Pulmonary artery endothelial cell (primary cell): ENCODE measurements at places on chromosomes 1 and 21.

- no peak for DNase-seq
Measured at GRCh38 chr1:216071262-216071661, 352.0 kb downstream of the USH2A start.

DNA sequence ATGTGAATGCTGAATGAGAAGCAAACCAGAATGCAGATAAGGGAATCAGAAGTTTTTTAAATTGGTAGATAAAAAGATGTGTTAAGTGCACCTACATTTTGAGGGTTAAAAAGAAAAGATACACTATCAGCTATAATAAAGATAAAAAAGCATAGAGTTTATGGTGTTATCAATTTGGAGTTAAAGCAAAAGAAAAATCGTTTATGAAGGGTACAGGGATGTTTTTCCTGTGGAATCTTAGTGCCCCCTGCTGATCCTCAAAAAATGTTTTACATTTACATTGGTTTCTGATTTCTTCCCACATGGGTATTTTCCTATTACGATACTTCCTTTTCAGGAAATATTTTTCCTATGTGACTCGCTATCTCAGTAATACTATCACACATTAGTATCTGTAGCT is 293.5 kb downstream of the MRPL39 start:
- no peak for DNase-seq

DNA sequence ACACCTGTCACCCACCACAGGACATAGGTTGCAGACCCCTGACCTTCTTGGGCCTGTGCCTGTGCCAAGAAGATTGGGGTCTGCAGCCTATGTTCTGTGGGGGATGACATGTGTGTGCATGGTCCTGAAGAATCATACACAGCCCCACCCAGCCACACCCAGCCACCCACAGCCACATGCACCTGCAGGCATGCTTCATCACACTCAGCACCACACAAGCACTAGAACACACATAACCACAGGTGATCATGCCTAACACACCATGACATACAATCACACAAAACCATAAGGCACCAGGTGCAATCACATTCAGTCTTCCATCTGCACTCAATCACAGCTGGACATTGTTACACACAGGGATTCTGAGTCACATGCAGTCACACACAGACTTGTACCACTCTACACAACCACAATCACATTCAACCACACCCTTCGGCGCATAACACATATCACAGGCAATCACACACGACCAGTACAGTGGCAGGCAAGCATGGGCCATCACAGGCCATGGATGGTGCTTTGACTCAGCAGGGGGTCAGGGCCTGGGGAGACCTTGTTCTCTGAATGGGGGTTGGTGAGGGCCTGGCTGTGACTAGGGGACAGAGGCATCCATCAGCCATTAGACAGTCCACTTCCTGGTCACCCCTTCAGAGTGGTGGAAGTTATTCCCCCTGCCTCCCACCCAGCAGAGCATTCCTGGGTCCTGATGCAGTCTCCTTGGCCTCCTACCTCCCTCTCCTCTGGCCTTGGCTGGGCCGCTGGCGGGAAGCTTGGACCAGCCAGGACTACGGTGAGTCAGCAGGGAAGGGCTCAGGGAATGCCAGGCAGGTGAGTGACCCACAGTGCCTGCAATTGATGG is 44.3 kb upstream of the EPS8L3 start:
- DNase-seq = no peak

DNA sequence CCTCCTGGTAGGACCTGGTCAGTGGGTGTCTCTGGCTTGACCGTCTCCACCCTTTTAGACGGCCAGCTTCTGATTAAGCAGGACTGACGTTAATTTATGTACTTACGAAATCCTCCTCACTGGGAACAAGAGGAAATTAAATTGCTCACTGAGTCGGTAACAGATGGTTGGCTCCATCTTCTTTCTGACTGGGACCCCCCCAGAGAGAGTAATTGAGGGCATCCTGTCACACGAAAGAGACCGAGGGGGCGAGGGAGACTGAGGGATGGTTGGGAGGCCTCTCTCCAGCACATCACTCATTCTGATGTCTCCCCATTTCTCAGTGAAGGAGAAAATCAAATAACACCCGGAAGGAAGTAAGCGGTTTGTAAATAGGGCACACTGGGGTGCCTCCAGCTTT is 104.8 kb downstream of the OMA1 start:
- no peak for DNase-seq

- DNase-seq = no peak
Measured at GRCh38 chr21:38289705-38290485, 33.1 kb downstream of the KCNJ15 start.

DNA sequence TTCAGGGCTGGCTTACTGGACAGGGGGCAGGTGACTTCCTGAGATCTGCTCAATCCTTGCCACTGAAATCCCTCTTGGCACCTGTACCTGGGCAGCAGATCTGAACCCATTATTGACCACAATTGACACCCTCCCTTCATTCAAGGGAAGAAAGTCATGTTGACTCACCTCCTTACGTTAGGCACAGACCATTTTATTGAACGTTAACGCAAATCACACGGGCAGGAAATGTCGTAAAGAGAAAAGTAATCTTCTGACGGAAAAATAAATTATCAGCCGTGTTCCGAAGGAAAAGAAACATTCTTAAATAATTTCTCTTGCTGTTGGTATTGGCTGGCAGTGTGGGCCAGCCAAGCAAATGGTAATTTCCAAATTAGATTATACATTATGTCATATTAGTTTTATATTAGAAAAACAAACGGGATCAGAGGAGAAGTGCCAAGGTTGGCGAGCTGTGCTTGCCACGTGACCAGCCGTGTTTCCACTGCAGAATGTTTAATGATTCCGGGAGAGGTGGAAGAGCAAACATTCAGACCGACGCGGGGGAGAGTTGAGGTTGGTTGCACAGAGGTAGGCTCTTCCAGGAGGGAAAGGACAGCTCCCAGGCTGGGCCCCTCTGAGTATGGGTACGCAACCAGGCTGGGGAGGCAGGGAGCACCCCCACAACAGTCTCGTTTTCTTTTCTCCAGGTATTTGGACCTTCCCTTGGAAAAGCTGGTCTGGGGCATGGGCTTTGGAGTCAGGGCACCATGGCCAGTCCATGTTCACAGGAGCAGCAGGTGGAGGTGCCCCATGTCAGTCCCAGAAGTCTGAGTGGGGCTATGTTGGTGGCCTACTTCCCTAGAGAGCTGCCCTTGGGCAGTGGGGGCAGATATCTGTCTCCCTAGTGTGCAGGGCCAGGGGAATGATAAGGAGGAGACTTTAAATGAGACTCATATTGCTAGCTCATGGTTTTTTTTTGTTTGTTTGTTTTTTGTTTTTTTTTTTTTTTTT is 121.1 kb downstream of the FOXD2 start:
- DNase-seq = no peak

- no peak for DNase-seq
Measured at GRCh38 chr1:22601610-22602009, 34.8 kb upstream of the C1QA start.

DNA sequence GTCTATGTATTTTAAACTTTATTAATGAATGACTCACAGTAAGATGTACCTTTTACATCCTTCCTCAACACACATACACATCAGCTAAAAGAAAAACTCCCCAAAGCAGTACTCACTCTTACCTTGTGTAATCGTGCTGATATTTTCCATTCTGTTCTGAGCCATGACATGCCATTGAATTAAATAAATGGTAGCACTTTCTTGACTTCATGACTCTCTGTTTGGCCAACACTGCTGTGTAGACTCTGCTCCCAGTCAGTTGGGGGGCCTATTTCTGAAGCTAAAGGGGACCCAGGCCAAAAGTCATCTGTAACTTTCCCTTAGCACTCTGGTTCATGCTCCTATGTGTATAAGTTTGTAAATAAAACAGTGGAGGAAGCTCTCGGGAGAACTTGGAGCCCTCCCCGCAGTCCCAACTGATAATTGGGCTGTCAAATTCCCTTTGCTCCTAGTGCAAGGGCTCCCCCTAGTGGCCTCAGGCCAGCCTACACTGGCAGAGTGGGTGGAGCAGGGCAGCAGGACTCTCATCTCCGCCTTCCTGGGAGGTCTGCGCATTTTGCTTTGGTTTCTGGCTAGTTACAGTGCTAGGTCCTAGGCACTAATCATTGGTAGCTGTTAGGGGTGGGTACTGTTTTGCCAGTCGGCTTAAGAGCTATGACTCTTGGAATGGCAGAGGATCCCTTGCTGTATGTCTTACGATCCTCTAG is 1.7 kb upstream of the FYB2 start:
- no peak for DNase-seq

- DNase-seq = no peak
Measured at GRCh38 chr1:31732343-31732742, 28.5 kb upstream of the COL16A1 start.

DNA sequence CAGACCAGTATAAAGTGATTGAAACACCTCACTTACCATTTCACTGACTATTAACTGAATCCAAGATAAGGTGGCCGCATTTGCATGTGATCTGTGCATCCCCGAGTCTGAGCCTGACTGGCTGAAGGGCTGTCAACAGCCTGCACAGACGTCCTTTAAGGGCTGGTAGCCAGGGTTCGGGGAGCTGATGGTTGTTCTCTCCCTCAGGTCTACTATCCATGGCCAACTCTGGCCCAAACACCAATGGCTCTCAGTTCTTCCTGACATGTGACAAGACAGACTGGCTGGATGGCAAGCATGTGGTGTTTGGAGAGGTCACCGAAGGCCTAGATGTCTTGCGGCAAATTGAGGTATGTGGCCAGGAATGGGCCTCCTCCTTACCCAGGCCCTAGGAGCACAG is 14.0 kb downstream of the PPIE start:
- DNase-seq = no peak

GRCh38 chr21:34845521-34846451 is 177.0 kb downstream of the CLIC6 start:
- DNase-seq = peak; percentile 30

GRCh38 chr1:247557926-247558674 is 9.2 kb downstream of the GCSAML start:
- no peak for DNase-seq
